ENCODE measurements at places on chromosomes 7 and 10.

- DNase-seq = no peak
These were observed 724 bp downstream of the CAPZA2 start for GRCh38 chr7:116862951-116863670.

- DNase-seq = no peak
These were observed 32.8 kb downstream of the IL15RA start for GRCh38 chr10:5944389-5945189.

DNA sequence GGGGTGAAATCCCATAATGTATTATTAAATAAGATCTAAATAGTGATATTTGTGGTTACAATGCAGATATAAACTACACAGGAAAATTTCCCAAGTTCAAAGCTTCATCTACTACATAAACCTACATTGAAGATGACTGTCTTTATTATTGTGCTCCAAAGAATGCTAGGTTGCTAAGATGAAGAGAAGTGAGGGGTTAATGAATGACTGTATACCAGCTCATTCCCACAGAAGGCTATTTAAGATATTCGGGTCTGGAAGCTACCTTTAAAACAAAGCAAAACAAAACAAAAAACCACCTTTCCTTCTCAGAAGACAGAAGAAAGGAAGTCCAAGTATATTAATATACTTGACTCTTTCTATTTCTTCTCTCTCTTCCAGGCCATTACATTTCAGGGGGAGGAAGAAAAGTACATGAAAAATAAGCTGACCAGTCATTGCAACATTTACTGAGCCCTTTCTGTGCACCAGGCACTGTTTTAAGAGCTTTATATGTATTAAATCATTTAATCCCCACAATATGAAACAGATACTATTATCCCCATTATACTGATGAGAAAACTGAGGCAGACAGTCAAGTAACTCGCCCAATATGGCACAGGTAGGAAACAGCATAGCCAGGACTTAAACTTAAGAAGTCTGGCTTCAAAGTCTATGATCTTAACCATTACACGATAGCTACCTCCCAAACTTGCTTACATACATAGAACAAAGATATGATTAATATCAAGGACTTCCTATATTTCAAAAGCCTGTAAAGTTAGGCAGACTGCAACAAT is 48.1 kb downstream of the TNPO3 start:
- no peak for DNase-seq

DNA sequence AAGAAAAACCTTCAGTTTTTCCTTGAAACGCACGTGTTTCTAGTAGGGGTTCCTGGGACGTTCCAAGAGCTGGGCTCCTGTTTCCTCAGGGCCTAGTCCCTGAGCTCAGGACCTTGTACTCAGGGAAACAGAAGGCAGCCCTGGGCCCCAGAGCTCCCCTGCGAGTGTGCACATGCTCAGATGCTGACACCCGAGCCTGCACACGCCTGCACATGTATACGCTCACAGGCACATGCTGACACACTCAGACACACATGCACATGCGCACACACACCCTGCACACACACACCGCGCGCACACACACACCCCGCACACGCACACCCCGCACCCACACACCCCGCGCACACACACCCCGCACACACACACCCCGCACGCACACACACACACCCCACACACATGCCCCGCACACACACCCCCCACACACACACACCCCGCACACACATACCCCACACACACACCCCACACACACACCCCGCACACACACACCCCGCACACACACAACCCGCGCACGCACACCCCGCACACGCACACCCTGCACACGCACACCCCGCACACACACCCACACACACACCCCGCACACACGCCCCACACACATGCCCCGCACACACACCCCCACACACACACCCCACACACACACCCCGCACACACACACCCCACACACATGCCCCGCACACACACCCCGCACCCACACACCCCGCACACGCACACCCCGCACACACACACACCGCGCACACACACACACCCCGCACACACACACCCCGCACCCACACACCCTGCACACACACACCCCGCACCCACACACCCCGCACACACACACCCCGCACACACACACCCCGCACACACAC is 52.2 kb downstream of the CALML3 start:
- DNase-seq = no peak

DNA sequence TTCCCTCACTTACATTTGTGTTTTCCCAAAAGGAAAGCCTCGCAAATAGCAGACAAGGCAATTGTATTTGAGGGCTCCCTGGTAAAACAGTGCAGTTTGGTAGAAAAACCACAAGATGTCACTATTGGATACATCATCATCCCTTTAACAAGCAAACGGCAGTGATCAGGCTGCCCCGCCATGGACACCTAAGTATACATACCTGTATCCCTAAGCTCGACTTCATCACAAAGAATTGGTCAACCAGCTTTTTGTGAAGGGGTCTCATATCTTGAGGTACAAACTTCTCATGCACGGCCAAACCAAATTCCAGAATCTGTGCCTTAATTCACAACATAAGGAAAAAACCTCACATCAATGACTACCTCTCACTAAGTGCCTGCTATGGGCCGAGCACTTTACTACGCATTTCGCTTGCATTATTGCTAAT is 179.5 kb upstream of the IMMP2L start:
- no peak for DNase-seq

DNA sequence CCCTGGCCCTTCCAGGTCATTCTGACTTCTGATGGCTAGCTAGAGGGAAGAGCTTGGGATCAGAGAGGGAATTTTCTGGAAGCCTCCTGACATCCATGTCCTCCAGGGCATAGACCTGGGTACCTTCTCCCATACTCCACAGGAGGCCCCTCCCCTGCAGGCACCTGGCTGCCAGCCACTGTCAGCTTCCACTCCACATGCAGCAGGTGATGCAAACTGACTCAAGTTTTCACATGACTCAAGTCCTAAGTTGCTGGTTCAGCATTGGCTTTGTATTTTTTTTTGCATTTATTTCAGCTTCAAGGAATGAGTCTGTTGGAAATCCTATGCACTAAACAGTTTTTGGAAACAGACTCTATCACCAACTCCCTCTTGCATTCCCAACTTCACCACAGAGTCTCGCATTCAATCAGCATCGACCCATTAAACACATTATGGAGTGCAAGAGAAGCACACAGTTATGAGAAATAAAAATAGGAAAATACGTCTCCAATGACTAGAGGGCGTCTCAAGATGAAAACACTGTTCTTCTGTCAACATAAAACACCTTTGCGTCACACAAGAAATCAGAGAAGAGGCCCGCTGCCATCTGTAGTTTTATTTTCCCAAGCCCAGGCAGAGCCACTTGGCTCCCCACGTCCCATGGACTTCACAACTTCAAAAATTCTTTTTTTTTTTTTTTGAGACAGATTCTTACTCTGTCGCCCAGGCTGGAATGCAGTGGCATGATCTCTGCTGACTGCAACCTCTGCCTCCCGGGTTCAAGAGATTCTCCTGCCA is 362.6 kb upstream of the MGMT start:
- DNase-seq = no peak

GRCh38 chr7:75050501-75050900 is 23.1 kb downstream of the RCC1L start:
- no peak for DNase-seq

DNA sequence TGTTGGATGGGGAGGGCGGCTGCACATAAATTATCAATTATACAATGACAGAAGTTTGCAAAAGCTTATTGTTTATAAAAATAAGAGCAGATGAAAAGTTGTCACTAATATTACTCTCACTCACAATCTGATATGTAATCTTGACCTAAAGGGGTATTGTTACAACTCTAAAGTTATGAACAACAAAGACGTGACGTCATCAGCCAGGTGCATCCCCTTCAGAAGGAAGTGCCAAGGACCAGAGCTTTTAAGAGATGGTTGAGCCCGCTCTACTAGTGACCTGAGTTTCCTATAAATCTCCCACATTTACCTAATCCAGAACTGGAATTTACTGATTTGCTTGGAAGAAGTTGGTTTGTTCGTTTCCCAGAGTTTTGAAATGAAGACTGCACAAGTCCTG is 247.7 kb upstream of the MGMT start:
- no peak for DNase-seq

DNA sequence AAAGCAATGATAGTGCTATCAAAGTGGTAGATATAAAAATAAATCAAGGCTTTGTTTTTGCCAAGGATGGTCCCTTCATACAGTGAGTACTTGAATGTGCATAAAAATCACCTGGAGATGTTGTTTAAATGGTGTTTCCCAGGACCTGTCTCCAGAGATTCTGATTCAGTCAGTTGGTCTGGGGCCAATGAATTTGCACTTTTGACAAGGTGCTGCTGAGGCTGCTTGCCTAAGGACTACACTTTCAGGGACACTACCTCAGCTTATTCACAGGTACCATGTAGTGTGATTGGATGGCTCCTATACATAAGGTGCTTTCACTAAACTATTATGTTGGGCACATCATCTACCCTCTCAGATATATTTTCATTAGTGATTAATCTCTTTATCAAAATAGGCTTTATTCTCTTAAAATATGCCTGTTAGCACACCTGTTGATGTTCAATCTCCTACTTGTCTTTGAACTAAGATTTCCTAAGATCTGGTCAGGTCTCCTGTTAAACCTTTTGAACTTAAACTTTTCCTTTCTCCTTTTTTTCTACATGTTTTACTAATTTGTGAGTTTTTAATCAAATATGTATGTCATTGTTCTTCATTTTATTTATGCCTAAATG is 24.3 kb downstream of the CAPZA2 start:
- no peak for DNase-seq

DNA sequence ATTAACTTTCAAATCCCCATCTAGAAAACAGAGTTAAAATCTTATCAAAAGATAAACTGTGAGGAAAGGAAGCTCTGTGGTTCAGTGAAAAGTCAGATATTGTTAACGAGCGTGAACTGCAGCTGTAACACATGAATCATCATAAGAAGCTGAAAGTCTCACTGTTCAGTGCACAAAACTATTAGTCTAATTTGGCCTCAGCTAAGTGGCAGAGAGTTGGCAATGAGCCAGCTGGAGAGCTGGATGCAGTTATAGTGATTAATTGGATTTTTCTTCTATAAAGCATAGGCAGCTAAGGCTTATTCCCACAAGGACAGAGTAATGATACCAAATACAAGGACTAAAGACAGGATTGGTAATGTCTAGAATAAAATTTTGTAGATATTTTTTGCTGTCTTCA is 101.1 kb upstream of the ABCB5 start:
- DNase-seq = no peak

DNA sequence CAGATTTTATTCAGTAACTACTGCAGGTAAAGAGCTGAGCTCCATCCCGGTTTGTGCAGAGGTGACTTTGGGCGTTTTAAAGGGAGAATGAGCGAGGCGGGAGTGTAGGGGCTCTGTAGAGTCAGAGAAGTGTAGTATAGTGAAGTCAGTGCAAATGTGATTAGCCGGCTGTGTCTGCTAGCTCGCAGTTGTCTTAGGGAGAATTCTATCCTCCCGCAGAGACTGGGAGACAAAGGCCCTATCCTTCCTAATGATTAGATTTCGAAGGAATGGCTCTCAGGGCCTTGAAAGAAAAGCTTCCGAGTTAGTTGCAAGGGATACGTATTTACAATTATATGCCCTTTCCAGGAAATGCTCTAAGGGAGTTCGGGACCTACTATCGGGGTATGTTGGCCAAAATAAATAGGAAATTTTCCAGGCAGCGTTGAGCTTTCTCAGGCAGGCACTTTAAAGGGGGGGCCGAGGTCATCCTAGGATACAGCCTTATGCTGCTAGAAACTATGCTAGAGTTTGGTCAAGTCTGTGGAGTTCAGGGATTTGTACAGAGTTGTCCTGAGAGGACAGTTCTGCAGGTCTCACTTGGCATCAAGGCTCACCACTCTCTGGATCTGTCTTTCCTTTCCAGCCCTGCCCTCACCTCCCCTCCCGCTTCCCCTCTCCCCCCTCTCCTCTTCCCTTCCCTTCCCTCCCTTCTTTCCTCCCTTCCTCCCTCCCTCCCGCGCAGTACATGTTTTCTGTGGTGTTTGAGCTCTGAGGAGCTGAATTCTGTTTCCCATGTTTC is 825 bp downstream of the MRPL32 start:
- no peak for DNase-seq

Data from stimulated activated CD8-positive, alpha-beta memory T cell treated with anti-CD3 and anti-CD28 coated beads, Interleukin-2, amount 100 ng/mL, for 1 hour (primary cell).